ENCODE measurements at places on chromosomes 13 and 19.
A peak's percentile ranks its signal among the peaks of the same experiment; 100 is the strongest.

DNA sequence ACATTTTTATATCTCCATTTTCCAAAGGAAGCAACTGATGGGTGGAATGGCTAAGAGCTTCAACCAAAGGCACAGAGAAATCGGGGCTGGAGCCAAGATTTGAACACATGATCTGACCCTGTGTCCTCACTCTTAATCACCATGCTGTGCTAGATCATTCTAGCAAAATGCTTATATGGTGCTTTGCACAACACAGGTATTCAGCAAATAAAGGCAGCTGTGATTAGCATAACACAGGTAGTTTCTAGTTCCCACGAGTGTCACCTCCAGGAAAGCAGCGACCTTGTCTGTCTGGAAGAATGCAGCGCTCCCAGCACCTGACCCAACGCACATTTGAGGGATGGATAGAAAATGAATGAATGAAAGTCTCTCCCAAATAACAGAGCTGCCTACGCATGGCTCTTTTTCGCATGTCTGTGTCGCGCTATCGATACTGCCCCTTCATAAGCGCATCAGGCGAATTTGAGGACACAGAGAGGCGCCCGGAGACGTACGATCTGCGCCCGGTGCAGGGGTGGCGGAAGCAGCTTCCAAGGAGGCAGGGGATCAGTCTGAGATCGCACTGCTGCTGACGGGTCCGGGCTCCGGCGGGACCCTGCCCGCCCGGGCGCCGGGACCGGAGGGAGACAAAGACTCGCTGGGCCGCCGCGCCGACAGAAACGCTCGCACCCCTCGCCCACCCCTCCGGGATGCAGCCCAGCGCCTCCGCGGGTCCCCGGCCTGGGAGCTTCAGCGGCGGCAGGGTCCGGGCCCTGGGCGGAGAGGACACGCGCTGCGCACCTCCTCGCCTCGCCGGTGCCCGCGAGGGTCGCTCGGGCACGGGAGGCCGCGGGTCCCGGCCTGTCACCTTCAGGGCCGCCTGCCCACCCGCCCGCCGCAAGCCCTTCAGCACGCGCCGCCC is 609 bp downstream of the EPS15L1 start:
- peak; percentile 79 for DNase-seq

- no peak for DNase-seq
These were observed 412.5 kb downstream of the OXGR1 start for GRCh38 chr13:96581741-96582140.

DNA sequence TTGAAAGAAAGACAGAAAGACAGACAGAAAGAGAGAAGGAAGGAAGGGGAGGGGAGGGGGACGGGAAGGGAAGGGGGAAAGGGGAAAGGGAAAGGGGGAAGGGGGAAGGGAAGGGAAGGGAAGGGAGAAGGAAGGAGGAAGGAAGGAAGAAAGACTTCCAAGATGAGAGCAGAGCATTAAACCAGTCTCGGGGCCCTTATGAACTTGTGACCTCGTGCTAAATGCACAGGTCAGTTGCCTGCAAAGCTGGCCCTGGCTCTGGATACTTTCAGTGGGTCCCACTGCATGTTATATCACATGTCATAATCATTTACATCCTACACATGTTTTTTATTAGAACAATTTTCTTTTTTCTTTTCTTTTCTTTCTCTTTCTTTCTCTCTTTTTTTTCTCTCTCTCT is 24.2 kb upstream of the ABCC4 start:
- no peak for DNase-seq

GRCh38 chr13:30331331-30331771 is 24.0 kb upstream of the KATNAL1 start:
- no peak for DNase-seq

DNA sequence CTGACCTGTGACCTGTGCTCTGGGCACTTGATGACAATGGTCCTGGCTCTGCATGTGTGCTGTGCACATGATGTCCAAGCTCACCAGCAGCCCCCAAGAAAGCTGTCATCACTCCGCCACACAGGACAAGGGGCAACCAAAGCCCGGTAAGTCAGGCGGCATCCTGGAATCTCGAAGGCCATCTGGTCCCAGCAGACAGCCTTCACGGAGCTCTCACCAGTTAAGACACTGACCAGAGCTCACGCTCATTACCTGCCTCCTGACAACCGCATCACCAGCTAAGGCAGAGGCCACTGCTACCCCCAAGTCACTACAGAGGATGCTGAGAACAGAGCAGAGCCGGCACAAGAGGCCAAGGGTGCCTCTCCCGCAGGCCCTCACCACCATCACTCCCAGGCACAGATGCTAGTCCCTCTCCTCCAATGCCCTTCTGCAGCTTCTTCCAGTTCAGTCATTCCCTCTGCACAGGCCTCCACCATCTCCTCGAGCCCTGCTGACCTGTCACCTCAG is 10.6 kb downstream of the PPP6R1 start:
- DNase-seq, result no peak

GRCh38 chr13:113636266-113636963 is 21.6 kb downstream of the ATP4B start:
- no peak for DNase-seq

- DNase-seq, result no peak
These were observed 308.4 kb downstream of the DLEU7 start for GRCh38 chr13:50535050-50535449.

GRCh38 chr13:77584106-77584505 is 48.6 kb downstream of the SCEL start:
- no peak for DNase-seq

DNA sequence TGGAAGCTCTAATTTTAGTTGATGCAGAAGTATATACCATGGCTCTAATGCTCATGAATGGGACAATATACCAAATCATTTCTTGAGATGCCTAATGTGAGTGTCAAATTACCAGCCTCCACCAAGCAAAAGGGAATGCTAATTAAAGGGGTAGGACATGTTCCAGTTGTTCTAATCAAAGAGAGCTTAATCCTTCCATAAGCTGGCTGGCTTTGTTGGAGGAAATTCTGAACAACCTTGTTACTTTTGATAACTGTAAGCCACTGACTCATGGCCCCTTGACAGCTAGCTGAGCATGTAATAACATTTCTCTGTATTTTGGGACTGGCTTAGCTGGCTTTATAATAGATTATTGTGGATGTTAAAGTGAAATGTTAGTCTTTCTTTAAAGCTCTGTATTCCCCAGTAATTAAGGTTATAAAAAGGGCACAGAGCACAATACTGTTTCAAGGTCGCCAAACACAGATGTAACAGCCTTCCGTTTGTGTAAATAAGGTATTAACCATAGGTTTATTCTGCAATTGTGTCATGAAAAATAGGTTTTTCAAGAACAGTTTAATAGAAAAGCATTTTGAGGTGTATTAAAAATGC is 1194.0 kb downstream of the PCDH9 start:
- DNase-seq, result no peak

DNA sequence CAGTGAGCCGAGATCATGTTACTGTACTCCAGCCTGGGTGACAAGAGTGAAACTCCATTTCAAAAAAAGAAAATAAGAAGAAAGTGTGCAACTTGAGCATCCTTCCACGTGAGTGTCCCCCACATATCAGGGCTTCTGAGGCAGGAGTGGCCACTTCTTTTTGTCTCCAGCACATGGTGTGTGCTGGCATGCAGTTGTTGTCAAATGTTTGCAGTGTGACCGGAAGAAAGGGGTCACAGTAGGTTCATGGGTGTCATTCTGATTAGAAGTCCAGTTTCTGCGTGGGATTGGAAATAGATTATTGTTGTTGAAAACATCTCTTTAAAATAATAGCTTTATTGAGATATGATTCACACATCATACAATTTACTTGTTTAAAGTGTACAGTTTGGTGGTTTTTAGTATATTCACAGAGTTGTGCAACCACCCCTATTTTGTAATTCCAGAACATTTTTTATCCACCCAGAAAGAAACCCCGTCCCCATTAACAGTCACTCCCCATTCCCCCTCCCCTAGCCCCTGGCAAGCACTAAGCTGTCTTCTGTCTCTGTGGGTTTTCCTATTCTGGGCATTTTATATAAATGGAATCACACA is 2.2 kb downstream of the CRTC1 start:
- DNase-seq, result peak; percentile 7

GRCh38 chr19:33000510-33000909 is 28.5 kb downstream of the FAAP24 start:
- DNase-seq, result no peak

GRCh38 chr13:112643759-112644459 is 45.9 kb upstream of the ATP11A start:
- DNase-seq, result no peak

GRCh38 chr19:29395111-29395733 is 130.6 kb upstream of the VSTM2B start:
- DNase-seq, result no peak

- peak; percentile 59 for DNase-seq
These were observed 221.0 kb downstream of the KLF12 start for GRCh38 chr13:73913079-73913740.

- DNase-seq, result no peak
These were observed 45.5 kb downstream of the LYL1 start for GRCh38 chr19:13057147-13057572.

- DNase-seq, result no peak
These were observed 242.4 kb downstream of the RGCC start for GRCh38 chr13:41699759-41700158.

DNA sequence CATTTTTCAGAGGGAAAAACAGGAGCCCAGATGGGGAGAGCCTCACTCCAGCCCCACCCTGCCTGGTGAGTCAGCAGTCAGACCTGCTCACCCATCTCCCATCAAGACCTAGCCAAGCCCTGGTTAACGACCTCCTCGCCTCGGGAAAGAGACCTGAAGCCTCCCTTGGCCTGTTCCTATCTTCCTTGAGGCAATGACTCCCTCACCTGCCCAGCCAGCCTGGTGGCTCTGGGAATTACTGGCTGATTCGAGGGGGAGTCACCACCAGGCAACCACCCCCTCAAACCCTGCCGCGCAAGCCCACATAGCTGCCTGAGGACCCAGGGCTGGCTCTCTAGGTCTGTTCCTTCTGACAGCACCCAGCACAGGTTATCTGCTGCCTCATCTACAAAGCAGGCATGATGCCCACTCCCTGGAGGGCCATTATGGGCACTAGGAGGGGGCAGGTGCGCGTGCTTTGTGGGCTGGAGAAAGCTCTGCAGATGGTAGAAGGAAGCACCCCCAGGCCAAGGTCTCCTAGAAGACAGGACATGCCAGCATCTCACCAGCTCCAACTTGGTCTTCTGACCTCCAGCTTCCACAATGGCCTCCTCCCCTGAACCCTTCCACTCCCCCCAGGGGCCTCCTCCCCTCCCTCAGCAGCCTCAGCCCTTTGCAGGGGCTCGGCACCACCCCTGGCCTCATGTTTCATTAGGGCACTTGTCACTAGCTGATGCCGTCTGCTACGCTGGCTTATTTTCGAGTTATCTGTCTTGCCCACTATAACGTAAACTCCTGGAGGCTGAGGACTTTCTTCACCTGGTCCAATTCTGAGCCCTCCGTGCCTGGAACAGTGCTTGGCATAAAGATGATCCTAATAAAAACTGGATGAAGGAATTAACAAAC is 10.4 kb downstream of the DEDD2 start:
- peak; percentile 63 for DNase-seq

DNA sequence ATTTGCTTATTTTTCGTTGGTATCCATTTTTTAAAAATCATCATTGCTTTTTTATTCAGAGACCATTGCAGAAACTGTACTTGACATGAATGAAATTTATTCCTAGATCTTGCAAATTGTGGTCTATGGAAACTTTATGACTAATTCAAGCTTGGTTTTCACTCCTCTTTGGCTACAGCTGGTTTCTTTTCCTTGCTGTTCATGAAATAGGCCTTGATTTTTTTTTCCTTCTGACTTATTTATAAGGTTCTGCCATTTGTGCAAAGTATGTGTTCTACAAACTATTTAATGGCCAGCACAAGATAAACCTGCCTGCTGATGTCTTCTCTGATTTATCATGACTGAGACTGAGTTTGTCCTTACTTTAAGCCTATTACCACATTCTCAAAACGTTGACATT is 764.0 kb upstream of the SLITRK5 start:
- peak; percentile 3 for DNase-seq

DNA sequence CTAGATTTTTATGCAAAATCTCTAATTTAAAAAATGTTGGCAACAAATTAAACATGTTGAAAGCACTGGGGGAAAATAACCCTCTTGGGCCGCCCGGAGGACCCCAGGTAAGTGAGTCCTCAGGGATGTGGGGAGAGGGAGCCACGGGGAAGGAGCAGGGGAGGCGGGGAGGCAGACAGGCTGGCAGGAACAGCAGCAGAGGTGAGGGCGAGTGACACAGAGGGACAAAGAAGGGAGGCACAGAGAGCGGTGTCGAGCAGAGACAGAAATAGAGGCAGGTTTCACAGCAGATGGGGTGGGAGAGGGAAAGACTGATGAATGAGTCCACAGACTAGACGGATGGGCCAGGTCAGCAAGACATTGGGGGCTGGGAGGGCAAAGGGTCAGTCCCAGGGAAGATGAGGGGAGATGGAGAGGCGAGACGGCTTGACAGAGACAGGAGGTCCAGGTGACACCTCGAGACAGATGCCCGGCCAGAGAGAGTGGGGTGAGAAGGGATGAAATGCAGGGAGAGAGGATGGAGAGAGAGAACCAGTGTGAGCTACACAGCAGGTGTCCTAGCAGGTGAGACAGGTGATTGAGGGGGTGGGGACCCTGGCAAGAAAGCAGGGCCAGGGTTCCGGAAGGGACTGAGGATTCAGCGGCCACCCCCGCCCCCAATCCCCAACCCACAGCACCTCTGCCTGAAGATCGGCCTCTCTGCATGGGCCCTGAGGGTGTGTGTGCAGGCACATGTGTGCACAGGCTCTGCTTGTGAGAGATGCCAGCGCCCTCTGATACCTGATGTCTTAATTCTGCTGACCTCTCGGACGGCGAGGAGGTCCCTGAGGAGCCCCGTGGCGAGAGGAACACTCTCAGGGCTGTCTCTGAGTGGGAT is 3.8 kb downstream of the LRRC4B start:
- DNase-seq, result no peak
